ENCODE measurements at places on chromosomes 2 and 18.

DNA sequence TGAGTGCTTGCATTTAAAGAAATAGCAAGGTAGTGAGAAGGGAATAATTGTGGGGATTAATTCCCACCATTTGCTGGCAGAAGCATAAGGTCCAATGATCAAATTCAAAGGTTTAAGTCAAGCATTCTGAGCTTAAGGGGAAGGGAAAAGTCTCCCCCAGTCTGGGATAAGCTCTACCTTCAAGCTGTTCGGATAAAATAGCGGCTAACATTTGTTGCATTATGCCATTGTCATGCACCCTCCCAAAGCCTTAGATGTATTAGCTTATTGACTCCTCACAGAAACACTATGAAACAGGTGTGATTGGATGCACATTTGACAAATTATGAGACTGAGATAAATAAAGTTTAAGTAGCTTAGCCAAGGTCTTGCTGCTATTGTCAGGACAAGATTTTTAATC, 52.2 kb upstream of the TGIF1 start:
- no peak for DNase-seq

DNA sequence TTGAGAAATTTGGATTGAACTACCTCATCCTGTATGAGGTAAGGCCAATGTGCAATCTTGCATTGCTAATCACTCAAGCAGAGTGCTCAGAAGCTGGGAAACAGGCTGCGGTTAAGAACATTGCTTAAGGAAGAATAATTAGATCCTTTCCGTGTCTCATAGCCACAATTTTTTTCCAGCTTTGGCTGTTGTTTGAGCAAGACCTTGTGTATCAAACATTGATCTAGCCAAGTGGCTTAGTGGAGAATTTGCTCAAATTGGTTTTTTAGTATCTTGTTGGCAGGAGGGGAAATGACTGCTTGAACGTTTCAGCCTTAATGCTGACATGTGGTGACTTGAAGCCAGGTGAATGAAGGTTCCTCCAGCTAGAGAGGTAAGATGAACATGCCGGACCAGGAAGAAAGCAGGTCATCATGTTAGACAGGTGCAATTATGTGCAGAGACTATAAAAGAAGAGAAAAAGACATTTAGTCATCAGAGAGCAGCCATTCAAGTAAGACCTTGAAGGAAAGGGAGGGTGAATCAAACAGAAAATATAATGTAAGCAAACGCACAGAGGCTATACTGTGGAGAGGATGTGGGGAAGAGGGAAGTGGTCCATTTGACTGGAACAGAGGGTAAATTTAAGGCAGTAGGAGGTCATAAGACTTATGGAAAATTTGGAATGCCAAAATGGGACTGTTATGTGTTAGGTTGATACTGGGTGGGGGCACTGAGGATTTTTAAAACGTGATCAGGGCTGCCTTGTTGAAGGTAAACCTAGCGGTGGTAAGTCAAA, 98.9 kb upstream of the CYP1B1 start:
- DNase-seq, result peak; percentile 99

GRCh38 chr2:158060160-158060834, 41.4 kb upstream of the UPP2 start:
- DNase-seq, result no peak

DNA sequence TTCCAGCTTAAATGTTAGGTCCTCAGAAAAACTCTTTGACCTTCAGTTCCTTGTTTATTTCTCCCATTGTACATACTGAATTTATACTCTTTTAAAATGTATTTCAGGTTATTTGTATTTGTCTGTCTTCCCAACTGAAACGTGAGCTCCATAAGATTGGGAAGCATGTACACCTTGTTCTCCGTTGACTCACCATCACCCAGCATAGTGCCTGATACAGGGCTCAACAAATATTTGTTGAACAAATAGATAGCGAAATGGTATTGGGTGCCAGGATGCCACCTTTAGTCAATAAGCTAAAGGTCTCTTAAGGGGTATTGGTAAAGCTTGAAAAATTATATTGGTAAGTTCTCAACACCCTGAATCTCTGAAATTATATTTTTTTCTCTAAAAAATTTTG, 1841.3 kb upstream of the CELF4 start:
- DNase-seq, result no peak

GRCh38 chr2:104158191-104158590, 695.7 kb upstream of the POU3F3 start:
- DNase-seq, result no peak

DNA sequence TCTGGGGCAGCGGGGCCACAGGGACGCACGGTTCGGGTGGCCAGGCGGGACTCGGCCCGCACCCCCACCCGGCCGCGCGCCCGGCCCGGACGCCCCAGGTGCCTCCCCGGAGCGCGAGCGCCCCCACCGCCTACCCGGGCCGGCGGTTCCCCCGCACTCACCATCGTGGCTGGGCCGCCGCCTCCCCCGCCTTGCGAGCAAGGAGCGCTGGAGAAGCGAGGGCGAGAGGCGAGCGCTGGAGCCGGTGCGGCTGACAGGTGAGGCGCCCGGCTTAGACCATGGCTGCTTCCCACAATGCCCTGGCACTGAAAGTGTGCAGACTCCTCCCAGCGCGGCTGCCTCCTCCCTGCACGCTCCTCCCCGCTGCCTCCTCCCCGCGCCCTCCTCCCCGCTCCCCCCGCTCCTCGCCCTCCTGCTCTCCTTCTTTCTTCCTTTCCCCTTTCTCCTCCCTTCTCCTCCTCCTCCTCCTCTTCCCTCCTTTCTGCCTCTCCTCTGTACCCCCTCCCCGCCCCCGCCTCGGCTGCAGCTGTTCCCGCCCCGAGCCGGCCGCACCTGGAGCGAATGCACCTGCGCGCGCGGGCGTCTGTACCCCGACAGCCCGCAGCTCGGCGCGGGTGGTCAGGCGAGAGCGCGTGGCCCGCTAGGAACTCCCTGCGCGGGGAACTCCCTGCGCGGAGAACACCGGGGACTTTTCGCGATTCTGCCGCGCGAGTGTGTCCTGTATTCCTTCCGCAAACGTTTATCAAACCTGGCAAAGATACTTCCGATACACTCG, at the start of gene AP1S3:
TSS of gene AP1S3 (minus strand) at position 296 of the 775 bp plus-strand sequence. CDS start at position 164, 132 bp downstream.
- DNase-seq, result no peak
